ENCODE measurements at places on chromosomes 3 and 15.
A peak's percentile ranks its signal among the peaks of the same experiment; 100 is the strongest.

DNA sequence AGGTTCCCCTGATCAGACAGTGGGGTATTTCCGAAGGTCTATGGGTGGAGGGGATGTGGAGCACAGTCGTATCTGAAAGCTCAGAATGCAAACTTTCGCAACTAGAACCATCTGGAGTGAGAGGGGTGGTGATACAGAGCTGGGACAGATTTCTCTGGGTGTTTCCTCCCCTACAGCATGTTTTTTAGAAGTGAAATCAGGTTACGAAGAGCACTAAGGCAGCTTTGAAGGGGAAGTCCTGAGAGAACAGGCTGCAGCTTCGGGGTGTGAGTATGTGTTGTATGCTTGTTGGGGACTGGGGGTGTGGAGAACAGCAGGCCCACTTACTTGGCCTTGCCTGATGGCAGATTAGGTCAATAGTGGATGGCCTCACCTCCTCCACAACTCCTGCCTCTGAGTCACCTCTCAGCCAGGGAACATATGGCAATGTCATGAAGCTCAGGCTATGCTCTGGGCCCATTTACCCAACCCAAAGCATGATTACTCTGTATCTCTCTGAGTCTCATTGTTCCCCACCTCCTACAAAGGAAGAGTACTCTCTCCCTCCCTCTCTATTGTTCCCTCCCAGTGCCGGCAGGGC lies 107.2 kb upstream of the RASGRP1 start:
- DNase-seq = peak; percentile 77

DNA sequence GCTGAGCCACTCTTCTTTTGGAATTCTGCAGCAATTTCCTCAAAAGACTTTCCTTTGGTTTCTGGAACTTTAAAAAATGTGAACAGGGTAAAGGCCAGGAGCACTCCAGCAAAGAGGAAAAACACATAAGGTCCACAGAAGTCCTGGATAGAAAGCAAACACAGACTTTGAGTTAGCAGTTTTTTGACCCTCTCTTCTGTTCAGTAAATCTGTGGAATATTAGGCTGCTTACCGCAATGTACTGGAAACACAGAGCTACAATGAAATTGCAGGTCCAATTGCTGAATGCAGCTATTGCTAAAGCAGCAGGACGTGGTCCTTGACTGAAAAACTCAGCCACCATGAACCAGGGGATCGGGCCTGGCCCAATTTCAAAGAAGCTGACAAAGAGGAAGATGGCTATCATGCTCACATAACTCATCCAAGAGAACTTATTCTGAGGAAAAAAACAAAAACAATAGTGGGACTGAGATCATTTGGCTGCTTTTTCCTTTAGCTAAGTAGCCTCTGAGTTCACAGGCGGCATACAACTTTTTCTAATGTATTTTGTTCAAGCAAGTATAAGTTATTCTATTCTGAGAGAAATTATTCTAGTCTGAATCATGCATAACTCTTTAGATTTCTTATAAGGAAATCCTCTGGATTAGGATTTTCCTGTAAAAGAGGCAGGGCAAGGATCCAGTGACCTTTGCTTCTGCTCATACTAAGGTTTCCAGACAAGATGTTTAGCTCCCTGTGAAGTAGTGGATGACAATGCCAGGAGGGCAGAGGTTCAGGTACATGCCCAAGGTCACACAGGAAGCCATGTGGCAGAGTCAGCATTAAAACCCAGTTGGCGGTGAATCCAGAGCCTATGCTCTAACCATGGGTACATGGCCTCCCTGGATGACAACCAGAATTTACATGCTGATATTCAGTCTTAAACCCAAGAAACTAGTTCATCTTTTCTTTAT lies 28.3 kb downstream of the SLC2A2 start:
- no peak for DNase-seq

GRCh38 chr15:40846841-40847222 lies 3.0 kb downstream of the SPINT1 start:
- no peak for DNase-seq

DNA sequence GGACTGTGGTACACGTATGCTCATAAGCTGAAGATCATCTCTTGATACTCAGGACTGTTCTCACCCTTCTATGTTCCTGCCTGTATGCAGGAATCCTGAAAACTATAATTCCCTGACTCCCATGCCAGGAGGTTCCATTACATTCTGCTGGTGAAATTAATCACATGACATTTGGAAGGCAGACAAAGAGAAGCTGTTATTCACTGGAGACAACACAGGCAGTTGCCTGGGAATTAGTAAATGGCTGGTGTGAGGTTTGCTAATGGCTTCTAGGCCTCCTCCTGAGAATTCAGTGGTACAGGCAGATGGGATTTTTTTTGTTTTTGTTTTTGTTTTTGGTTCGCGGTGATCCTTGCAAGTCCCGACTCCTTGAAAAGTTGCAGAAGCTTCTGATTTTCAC lies 91.4 kb downstream of the CTNNB1 start:
- no peak for DNase-seq

DNA sequence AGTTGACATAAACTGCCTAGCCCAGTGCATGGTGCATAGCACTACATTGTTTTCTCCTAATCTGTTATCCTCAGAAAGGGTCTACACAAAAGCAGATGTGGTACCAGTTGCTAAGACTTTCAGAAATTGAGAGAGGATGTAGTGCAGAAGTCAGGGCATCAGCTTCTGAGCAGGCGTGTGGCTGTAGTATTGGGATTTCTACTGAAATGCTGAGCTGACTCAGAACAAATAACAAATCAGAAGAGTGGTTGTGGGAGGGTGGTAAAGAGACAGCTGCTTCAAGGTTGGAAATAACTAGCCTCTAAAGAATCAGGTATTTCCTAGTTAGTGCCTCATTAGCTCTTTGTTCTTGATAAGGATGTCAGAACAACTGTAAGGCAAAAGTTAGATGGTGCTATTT lies 161.3 kb downstream of the AKAP13 start:
- peak; percentile 29 for DNase-seq

- no peak for DNase-seq
Observed at GRCh38 chr3:136207489-136208115, 11.5 kb upstream of the MSL2 start.

- DNase-seq = no peak
Observed at GRCh38 chr3:132268956-132269355, 48.3 kb upstream of the ACP3 start.

- DNase-seq = no peak
Observed at GRCh38 chr3:60758171-60758570, 493.1 kb downstream of the FHIT start.

- DNase-seq = no peak
Observed at GRCh38 chr3:39088456-39088855, 19.0 kb downstream of the GORASP1 start.

GRCh38 chr3:129656659-129657247 lies 50.3 kb upstream of the PLXND1 start:
- DNase-seq = no peak

DNA sequence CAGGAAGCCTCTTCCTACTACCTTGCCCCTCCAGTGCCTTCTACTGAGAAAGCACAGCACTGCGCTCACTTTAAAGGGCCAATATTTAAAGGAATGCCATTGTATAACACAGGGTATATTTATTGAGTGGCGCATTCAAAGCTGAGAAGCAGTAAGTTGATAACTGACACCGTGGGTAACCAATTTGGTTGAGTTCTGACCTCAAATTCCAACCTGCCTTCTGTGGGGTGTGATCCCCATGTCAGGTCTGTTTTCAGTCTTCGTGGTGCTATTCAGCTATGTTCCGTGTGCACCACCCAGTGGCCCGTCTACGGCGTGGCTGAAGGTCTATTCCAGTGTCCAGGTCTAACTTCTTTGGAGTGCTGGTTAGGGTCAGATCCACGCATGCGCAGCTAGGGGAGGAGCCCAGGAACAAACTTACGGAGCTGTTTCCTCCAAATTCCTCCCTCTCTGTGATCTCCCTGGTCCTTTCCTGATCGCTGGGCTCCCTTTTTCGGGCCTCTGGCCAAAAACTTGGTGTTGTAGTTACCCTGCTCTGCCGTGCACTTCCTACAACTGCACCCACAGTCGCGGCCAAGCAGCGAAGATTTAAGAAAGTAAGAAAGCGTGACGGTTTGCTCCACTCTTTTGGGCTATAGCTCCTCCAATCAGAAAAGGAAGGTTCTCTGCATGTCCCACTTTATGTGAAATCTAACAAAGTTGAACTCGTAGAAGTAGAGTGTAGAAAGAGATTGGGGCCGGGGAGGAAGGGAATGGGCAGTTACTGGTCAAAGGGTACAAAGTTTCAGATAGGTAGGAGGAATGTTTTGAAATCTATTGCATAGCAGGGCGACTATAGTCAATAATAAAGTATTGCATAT lies 7.7 kb downstream of the LRRC2 start:
- peak; percentile 79 for DNase-seq

- DNase-seq = no peak
Observed at GRCh38 chr3:66403323-66403990, 97.4 kb downstream of the LRIG1 start.

GRCh38 chr3:71463617-71464016 lies 119.9 kb downstream of the FOXP1 start:
- no peak for DNase-seq

DNA sequence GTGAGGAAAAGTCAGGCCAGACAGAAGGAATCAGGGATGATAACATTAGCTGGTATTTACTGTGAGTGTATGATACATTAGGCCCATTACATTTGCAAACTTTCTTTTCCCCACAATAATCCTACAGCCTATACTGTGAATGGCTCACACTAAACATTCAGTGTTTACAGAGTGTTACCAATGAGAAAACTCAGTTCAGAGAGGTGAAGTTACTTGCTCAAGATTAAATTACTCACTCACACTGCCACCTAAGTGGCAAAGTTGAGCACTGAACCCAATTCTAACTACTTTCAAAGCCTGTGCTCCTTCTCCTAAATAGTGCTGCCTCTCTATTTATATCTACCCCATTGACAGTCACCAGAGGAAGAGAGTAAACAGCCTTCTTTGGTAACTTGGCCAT lies 8.5 kb downstream of the XPC start:
- DNase-seq = no peak

- DNase-seq = no peak
Observed at GRCh38 chr3:17407576-17407975, 334.9 kb downstream of the TBC1D5 start.

GRCh38 chr3:143521803-143522202 lies 326.5 kb downstream of the SLC9A9 start:
- DNase-seq = no peak

- DNase-seq = no peak
Observed at GRCh38 chr3:184295771-184296170, 3.3 kb upstream of the PSMD2 start.

DNA sequence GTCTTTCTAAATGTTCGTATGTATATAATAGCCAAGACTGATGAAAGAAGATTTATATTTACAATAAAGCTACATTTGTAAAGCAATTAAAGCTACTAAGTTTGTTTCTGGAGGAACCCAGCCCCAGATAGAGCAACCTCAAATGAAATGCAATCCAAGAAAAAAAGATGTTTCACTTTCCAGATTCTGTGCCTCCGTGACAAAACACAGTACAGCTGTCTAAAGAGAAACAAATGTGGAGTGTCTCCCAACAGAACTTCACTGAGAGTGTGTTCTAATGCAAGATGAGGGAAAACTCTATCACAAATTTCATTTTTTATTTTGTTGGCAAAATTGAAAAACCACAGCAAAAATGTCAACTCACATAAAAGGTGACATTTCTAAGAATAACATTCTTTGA lies 317.0 kb downstream of the OCA2 start:
- no peak for DNase-seq

DNA sequence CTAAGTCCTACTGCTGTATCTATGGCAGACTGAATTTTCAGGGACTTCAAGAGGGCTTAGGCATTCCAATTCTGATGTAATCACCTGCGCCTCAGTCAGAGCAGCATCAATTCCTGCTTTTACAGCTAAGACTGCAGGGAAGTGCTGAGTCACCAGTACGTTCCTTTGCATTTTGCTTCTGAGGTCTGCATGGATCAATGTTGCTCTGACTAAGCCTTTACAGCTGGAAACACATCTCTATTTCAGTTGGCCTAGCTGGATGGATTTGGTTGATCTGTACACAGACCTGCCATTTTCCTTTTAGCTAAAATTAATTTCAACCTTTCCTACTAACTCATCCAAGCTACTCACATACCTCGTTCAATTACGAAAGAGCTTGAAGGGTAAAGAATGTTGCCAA lies 51.3 kb downstream of the ETV5 start:
- DNase-seq = no peak

- DNase-seq = no peak
Observed at GRCh38 chr3:163058031-163058854, 1561.6 kb downstream of the OTOL1 start.

DNA sequence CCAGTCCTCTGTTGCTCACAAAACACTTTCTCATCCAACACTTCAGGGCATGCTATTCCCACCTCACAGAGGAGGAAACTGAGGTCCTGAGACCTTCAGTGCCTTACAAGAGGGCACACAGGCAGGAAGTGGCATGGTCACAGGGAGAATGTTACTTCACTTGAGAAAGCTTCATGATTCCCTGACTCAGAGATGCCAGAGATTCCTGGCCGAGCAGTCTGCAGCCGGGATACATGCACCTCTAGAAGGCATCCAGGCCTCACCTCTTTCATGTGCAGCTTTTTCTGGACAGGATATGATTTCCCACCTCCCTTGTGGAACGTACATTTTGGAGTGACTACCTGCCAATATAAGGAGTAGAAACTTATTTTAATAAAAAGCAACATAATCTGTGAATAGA lies 2.8 kb upstream of the SST start:
- DNase-seq = no peak

DNA sequence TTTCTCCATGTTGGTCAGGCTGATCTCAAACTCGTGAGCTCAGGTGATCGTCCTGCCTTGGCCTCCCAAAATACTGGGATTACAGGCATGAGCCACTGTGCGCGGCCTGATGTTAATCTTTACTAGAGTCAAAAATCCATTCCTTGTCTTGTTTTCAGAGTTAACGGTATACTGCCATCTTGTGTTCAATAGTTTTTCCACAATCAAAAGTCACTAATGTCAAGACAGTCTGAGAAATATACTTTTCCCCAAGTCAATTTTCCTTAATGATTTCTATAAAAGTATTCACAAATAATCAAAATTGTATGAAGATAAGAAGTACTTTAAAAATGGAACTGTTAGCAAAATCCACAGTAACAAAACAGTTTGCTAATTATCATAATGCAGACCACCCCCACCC lies 8.5 kb downstream of the CRBN start:
- DNase-seq = peak; percentile 64

GRCh38 chr3:65685621-65686235 lies 353.0 kb downstream of the MAGI1 start:
- no peak for DNase-seq

GRCh38 chr3:125165189-125165947 lies 47.2 kb downstream of the SLC12A8 start:
- no peak for DNase-seq

- peak; percentile 66 for DNase-seq
Observed at GRCh38 chr3:20080956-20081554, 40.8 kb downstream of the KAT2B start.

DNA sequence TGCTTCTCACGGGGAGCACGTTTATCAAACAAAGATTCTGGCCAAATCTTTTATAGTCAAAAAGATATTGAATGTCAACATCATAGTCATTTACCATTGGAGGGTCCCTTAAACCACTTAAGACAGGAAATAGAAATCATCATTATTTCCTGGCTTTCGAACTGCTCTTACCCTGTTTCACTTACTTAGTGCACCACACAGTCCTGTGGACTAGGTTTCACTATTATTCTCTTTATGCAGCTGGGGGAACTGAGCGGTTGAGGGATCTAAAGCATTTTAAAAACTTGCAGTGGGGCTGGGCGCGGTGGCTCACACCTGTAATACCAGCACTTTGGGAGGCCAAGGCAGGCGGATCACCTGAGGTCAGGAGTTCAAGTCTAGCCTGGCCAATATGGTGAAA lies 13.7 kb upstream of the TPRG1 start:
- no peak for DNase-seq

- no peak for DNase-seq
Observed at GRCh38 chr3:48747015-48747615, 30.1 kb upstream of the IP6K2 start.

GRCh38 chr3:149151843-149152242 lies 22.4 kb downstream of the HPS3 start:
- no peak for DNase-seq
